ELF-1 (cell line): ENCODE measurements at places on chromosomes 1 and 21.

GRCh38 chr21:46429754-46430681 is 28.7 kb upstream of the DIP2A start:
- no peak for DNase-seq

DNA sequence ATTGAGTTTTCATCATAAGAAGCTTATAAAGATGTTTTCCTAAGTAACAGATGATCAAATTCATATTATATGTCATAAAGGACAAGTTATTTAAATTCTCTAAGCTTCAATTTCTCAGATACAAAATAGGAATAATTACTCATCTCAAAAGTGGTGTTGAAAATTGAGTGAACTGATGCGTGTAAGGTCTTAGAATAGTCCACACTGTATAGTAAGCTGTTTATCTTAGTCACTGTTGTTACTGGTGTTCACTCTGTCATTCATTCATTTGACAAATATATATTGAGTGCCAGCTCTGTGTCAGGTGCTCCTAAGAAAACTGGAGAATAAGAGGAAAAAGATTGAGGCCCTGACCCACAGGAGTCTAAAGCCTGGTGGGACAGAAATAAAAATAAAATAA is 186.3 kb upstream of the BRINP3 start:
- DNase-seq: no peak

DNA sequence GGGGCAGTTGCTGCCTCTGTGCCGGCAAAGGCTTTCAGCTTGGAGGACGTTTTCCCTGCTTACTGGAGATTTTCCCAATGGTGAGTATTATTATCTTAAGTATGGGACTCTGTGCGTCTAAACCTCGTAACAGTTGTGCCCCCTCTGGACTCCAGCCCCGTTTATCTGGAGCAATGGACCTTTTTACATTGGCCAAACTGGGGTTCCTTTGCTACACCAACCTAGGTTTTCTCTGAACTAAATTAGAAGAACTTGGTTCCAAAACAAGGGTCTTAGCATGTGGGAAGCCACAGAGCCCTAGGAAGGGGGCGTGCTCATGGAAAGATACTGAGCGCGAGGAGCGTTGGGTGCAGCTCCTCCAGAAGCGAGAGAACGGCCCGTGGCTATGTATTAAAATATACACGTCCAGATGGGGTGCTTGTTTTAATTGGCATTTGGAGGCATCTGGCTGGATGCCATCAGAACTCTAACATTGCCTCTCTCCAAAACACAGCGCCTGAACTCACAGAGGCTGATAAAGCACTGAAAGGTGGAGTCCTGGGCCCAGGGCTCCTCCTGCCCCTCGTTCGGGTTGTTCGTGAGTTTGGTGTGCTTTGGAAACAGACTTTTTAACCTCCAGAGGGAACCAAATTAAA is 28.4 kb downstream of the POFUT2 start:
- DNase-seq: peak; percentile 1

- no peak for DNase-seq
Observed at GRCh38 chr1:115123116-115123515, 33.8 kb upstream of the TSPAN2 start.

GRCh38 chr1:243507001-243507671 is 251.3 kb downstream of the SDCCAG8 start:
- no peak for DNase-seq
